ENCODE measurements at places on chromosomes 5 and 9. TPM values are rescaled to one million over a fixed set of nuclear protein-coding genes. Genes with fewer than 3 reads are reported as not detected.

Gene EPB41L4B
- 30.3 TPM for total RNA-seq

Gene TMC1
- total RNA-seq = 1.0 TPM

Gene GABRA6
- not detected for total RNA-seq

Gene LSM11
- 2.9 TPM for total RNA-seq

Gene DCANP1
- not detected for total RNA-seq

Gene SLC45A2
- not detected for total RNA-seq

Gene FOXI1
- not detected for total RNA-seq

Gene CCNO
- 1.8 TPM for total RNA-seq

Gene IRF1
- total RNA-seq = 7.4 TPM

Gene GPR151
- not detected for total RNA-seq

Gene C6
- not detected for total RNA-seq

Gene PAX5
- total RNA-seq = not detected

Gene PCDHB15
- total RNA-seq = under 0.01 TPM

Data from bronchial epithelial cell (primary cell).